ENCODE measurements at places on chromosomes 16 and 17.

DNA sequence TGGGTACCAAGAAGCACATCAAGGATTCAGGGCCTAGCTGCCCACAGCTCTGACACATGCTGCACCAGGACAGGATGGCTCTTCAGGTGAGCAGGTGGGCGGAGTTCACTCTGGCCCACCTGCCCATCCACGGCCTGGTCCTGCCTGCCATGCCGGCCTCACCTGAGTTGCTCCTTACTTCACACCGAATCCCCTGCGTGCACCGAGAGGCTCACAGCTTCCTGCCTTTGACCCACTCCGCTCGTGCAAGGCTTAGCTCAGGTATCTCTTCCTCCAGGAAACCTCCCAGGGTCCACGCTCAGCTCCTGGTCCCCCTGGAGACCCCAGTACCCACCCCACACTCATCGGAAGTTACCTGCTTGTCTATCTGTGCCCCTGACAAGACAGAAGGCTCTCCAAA, 21.6 kb upstream of the TNRC6C start:
- DNase-seq = no peak

GRCh38 chr16:31513884-31514283, 5.7 kb upstream of the RUSF1 start:
- DNase-seq = no peak

GRCh38 chr16:82671741-82672140, 45.0 kb downstream of the CDH13 start:
- DNase-seq = no peak

DNA sequence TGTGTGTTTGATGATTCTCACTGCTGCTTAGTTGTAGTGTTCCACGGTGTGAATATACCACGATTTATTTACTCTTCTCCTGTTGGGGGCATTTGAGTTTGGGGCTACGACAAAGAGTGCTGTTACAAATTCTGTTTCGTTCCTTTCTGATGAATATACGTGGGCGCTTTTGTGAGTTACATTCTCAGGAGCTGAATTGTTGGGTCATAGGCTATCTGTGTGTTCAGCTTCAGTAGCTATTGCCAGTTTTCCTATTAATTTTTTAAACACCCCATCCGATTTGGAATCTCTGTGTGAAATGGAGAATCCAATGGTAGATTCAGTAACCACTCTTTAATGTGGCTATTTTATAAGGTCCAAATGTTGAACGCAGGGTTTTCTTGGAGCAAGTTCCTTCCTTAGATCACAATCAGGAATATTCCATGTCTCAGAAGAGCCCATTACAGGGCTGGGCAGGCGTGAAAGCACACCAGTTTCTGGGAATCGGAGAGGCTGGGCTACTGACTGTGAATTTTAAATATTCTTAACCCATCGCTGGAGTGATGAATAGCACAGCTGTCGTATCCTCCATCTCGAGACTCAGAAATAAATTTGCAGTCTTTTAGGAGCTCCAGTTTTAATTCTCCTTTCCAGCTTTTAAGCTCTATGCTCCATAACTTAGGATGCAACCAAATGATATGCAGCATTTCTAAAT, 115.9 kb downstream of the PITPNC1 start:
- DNase-seq = no peak

DNA sequence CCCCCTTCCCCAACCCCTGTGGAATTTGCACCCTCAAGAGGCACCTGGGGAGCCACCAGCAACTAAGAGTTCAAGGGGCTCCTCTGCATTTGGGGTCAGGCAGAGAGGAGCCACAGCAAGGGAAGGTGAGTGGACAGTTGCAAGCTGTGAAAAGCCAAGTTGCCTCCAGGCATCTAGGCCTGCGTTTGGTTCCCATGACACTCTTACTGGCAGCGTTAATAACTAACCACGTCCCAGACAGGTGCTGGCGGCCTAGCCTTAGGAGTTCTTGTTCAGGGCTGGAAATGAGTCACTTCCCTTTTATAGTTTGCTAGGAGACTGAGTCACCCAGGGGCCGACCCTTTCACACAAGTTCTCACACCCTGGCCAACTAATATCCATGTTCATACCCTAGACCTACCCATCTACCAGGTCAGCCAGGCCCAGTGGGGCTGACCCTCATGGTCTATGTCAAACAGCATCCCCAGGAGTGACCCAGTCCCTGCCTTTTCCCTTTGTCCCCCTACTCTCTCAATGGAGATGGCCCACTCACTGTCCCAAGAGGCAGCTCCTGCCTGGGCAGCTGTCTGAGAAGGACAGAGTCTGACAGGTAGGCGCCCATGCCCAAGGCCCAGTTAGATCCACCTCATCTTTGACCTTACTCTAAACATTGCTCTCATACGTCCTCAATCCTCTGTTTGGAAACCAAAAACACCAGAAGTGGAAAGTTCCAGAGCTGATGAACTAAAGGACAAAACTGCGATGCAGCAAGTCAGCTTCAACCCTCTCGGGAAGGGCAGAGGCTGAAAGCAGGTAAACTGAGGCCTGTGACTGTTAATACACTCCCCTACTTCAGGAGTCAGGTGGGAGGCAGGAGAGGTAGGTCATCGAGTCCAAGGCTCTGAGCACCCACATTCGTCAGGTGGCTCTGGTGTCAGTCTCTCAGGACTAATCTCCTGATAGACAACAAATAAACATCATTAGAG, 300.6 kb downstream of the SOX9 start:
- no peak for DNase-seq

DNA sequence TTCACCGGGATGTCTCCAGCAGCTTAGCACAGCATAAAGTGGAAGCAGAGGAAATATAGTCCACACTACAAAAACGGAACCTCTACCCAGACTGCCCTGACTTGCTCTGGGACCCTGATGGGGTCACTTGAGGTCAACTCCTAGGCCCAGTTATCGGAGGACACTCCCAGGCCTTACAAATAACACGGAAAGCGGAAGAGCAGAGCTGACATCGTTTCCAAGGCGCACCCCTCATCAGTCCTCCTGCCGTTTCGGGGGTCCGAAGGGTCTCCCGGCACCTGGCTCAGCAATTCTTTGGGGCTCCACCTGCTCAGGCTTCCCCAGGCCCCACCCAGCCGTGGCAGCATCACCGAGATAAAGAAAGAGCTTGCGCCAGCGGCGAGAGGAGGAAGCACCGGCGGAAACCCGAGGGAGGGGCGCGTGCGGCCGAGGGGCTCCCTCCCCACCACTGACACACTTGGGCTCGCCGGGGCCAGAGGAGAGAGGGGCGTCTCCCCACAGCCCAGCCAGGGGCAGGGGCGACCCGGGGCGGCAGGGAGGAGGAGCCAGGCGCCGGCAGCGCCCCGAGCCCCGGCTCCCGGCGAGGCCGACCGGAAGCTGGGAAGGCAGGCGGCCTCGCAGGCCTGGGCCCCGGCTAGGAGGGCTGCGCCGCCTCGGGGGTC, 727 bp downstream of the CORO7 start:
- peak; percentile 57 for DNase-seq

DNA sequence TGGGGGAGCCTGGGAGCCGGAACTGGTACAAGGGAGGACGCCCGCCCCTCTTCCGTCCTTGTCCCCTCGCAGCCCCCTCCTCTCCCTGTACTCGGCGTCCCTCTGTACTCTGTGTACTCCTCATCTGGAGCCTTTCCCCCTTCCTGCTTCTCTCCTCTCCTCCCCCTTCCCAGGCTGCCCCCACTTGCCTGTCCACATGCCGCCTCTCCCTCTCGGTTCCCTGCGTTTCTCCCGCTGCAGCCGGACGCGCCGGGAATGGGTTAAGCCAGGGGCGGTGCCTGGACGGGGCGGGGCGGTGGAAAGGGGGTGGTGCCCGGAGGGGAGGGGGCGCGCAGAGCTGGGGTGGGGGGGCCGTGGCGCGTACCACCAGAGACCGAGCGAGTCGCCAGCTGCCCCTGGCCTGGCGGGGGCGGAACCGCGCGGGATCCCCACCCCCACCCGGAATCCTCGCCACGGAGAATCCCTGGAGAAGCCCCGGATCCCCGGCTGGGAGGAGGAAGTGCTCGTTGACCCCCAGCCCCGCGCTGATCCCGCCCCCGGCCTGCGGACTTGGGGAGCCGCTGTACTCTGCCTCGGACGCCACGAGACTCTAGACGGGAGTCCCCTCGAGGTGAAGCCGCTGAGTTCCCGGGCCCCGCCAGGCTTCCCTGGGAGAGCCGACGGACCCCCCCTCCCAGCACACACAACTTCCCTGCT, 22.6 kb downstream of the GJD3 start:
- DNase-seq = peak; percentile 80

- peak; percentile 88 for DNase-seq
These were observed 8.8 kb upstream of the MAP2K3 start for GRCh38 chr17:21275579-21276263.

DNA sequence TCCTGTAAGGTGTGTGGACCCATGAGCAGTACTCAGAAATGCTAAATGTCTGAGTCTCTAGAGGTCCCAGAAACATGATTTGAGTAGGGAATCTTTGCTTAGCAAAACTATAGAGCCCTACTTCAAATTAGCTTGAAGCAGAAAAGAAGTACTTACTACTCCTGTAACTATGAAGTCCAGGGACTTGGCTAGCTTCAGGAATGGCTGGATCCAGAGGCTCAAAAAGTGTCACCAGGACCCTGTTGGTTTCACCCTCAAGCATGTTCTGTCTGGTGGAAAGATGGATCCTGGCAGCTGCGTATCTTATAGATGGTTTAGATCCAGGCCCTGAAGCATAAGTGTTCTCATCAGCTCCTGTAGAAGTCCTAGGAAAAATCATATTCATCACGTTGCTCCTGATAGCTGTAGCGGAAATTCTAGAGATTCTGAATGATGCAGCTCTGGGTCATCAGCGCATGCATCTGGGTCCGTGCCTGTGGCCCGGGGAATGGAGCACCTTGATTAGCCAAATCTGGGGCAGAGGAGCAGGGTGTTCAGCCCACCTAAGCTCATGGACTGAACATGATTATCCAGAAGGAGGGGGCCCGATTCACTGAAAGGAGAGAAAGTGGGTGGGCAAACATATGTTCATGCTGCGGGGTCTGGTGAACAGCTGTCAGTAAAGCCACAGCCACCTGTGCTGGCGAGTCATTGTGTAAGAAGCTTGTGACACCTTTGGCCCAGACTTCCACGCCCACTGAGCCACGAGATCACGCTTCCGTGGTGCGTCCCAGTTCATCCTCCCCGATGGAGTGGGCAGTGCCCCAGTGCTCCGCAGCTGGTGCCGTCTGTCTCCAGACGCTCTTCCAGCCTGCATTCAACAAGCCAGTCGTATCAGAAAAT, 260.6 kb downstream of the CPPED1 start:
- DNase-seq = no peak

- DNase-seq = no peak
These were observed 80.2 kb upstream of the TOB1 start for GRCh38 chr17:50946223-50946890.

GRCh38 chr17:79745641-79746105, 14.9 kb downstream of the ENPP7 start:
- DNase-seq = no peak
